ENCODE measurements at places on chromosomes 5 and 9.
A peak's percentile ranks its signal among the peaks of the same experiment; 100 is the strongest.

DNA sequence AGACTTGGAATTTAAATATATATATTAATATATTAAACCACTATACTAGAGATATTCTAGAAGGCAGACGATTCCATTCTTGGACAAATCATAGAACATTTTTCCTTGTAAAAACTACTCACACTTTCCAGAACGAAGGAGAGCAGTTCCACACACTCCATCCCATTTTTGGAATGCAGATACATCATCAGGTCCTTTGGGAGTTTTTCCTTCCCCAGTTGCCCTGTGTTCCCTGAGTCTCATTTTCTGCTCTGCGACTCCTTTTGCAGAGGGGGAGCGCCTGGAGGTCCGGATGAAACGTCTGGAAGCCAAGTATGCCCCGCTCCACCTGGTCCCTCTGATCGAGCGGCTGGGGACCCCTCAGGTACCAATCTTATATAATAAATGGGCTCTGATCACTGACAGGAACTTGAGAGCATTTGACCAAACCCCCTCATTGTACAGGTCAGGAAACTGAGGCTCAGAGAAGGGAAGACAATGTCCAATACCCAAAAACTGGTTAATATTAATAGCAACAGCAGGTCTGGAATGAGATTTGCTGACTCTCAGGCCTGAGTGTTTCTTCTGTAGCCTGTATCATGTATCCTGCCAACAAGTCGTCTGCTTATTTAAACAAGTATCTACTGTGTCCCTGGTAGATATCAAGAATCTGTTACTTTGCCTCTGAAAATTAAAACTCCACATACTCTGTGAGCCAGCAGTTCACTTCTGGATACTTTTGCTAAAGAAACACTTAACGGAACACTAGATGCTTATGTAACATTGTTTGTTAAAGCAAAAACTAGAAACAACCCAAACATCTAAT, 76.8 kb upstream of the NIPAL4 start:
- peaks cover 1% of the 10 kb centered on the region for H3K4me1 ChIP-seq
- peaks cover 43% of the 10 kb centered on the region for H3K36me3 ChIP-seq
- no peak overlapping the region for H3K4me3 ChIP-seq
- no peak for DNase-seq

- DNase-seq, result no peak
- peaks cover 4% of the 10 kb centered on the region for H3K4me1 ChIP-seq
- no peak overlapping the region for H3K4me3 ChIP-seq
- no peaks in the 10 kb centered on the region for H3K36me3 ChIP-seq
These were observed 110.5 kb upstream of the HMHB1 start for GRCh38 chr5:143701493-143701892.

- no peak overlapping the region for H3K4me3 ChIP-seq
- H3K36me3 ChIP-seq, result peaks cover 78% of the 10 kb centered on the region
- H3K27ac ChIP-seq, result peak overlapping the region; percentile 59
- H3K27me3 ChIP-seq, result no peaks in the 10 kb centered on the region
- DNase-seq, result no peak
- H3K4me1 ChIP-seq, result peaks cover 5% of the 10 kb centered on the region
These were observed 60.8 kb downstream of the MTMR12 start for GRCh38 chr5:32251871-32252458.

DNA sequence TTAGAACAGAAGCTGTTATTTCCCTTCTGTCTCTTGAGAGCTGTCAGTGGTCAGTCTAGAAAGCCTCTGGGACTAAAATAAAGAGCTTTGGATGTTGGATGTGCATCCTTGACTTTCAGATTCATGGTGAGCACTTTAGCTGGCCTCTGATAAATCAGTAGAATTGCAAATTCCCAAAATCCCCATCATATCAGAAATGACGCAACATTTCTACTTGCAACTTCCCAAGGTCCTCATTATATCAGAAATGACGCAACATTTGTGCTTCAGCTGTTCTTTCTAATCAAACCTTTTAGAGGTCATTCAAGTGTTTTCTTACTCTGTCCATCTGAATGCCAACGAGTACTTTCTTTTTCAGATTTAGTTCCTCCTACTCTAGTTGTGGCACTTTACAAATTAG, 167.3 kb upstream of the MOCS2 start:
- H3K27ac ChIP-seq, result no peak overlapping the region
- no peaks in the 10 kb centered on the region for H3K4me1 ChIP-seq
- no peaks in the 10 kb centered on the region for H3K27me3 ChIP-seq
